ENCODE measurements at places on chromosomes 12 and 14.

- no peak for DNase-seq
Measured at GRCh38 chr12:119448611-119449131, 114.1 kb downstream of the CCDC60 start.

DNA sequence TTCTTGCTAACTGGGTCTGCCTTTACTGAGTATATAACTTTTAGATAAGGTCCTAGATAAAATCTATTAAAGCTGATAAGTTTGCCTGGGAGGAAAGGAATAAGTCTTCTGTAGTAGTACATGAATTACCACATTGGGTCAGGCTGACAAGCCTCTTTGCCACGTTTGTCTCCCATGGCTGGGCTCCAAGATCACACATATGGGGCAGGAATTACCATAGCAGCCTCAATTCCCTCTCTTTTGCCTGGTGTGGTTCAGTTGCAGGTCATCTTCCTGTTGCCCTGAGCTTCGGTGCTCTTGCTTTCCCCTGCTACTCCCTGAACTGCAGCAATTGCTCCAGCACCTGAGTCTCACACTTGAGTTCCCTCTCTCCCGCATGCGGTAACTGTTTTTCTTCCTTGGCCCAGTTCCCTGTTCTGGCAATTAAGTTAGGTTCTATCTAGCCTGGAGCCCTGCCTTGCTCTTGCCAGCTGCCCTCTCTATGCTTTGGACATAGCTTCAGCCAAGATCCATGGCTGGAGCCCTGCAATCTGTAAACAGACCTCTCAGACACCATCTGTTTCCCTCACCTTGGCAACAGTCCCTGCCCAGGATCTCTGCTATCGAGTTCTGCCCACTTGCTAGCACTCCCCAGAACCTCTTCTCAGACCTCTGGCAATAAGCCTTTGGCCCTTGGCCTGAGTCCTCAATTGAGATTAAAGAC is 5.8 kb upstream of the GLT8D2 start:
- no peak for DNase-seq

DNA sequence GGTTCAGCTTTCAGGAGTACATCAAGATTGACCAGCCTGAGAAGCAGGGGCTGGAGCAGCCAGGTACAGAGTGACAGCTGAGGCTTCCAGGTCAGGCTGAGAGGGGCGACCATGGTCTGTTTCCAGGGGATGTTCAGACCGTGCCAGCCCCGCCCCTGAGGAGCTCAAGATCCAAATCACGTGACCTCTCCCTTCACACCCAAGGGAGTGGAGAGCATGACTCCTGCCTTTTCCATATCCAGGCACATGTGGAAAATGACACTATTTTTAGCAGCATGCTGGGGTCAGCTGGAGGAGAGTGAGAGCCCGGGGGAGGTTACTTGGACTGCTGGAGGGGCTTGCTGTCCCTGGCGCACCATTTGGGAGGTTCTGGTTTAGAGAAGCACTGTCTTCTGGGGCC is 92.7 kb downstream of the B4GALNT3 start:
- no peak for DNase-seq

DNA sequence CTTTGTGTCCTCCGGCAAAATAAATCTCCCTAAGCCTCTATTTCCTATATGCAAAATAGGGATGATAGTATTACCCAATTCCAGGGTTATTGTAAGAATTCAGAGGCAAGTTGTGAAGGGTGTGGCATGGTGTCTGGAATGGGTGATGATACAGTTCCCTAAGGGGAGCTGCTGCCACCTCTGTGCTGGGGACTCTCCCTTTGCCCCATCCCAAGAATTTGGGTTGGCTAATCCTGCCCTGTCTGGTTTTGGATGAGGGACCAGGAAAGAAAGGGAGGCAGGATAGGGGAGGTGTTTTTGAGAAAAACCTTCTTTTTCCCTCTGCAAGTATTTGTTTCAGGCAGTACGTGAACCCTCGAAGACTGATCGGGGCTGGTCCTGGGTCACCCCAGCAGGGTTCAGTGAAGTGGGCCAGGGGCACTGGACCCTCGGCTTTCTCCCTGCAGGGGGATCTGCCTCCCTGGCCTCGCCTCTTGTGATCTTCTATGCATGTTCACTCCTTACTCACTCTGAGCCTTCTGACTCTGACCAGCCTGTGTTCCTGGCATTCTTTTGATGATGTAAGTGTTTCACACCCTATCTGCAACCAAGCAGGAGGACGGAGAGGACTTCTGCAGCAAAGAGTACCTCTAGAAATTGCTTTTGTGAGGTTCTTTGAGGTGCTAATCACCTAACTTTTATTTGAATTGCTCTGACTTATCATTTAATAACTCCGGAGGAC is 60.8 kb downstream of the RASSF3 start:
- DNase-seq, result no peak

- DNase-seq, result no peak
Measured at GRCh38 chr12:53803194-53803593, 51.4 kb upstream of the CISTR start.

- no peak for DNase-seq
Measured at GRCh38 chr12:3150931-3151835, 74.0 kb downstream of the TSPAN9 start.

DNA sequence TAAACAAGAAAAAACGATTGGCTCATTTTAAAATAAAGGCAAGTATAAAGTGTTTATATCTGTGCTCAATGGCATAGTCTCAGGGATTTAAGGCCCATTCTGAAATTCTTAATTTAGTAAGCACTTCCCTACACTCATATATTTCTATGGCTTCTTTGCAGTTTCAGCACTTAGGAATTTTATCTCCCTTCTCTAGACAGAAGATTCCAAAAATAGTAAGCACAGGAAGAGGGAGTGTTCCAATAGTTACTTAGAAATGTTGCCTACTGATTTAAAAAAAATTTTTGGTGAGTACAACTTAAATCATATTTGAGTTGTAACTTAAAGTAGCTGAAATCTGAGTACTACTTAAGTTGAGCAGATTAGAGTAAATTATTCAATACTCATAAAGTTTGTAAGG is 19.8 kb downstream of the INSM2 start:
- no peak for DNase-seq

- no peak for DNase-seq
Measured at GRCh38 chr14:66045572-66046021, 440.6 kb upstream of the CCDC196 start.

GRCh38 chr12:123395236-123395635 is 11.3 kb downstream of the KMT5A start:
- no peak for DNase-seq

DNA sequence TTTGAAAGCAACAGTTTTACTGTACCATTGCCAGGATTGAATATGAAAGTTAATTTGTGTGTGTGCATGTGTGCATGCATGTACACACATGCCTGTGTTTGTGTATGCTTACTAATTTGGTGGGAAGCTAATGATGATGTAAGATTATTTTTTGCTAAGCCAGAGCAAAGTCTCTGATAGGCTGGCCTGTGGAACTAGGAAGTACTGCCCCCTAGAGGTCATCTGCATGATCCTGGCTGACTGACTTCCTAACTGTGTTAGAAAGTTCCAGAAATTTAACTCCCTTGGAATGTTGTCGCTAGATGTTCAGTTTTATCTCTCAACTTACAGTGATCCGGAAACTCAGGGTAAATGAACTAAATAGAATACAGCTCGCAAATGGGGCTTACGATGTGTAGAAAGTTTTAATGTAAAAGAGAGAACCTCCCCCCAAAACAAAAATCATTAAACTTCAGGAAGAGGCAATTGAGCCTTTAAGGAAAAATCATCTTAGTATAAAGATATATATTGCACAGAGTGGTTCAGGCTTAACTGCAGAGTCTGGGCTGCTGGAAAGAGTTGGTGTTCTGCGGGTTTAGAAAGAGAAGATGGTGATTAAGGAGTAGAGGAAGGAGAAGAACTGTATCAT is 34.3 kb upstream of the SLC38A1 start:
- peak; percentile 50 for DNase-seq

DNA sequence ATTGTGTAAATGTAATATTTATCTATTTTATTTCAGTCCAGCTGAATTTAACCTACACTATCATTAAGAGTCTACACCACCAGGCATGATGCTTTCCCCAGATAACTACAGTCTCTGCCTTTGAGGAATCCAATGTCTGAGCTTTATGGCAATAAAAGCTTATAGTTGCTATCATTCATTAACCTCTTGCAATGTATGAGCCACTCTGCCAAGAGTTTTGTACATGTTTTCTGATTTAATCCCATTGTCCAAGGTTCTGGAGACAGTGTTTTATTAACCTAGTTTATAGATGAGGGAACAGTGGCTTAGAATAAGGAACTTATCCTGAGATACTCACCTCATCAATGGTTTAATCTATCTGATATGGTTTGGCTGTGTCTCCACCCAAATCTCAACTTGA is 17.1 kb upstream of the KITLG start:
- no peak for DNase-seq

- no peak for DNase-seq
Measured at GRCh38 chr12:92603741-92604432, 98.9 kb upstream of the PLEKHG7 start.

GRCh38 chr14:73710737-73711136 is 3.4 kb downstream of the PNMA1 start:
- DNase-seq, result no peak

GRCh38 chr14:50846226-50846880 is 15.4 kb upstream of the NIN start:
- DNase-seq, result no peak

GRCh38 chr12:24561882-24562770 is 386.8 kb downstream of the BCAT1 start:
- peak; percentile 8 for DNase-seq

GRCh38 chr12:58288190-58288589 is 346.8 kb downstream of the ATP23 start:
- DNase-seq, result no peak

GRCh38 chr12:51626115-51626514 is 35.1 kb downstream of the SCN8A start:
- DNase-seq, result no peak

DNA sequence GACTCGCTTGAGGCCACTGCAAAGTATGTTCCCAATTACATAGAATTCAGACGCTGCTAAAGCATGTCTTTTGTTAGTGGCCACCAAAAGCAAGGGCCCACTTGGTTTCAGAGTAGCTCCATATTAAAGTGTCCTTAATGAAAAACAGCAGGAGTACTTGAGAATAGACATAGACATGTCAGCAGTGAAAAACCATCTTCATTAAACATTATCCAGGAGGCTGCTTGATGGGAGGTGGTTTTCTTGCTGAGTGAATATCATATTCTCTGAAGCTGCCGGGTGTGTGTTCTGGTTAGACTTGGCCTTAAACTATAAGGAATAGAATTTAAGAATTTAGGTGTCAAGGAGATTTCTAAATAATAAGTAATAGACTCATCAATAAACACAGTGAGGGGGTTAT is 79.5 kb upstream of the CCDC198 start:
- no peak for DNase-seq

DNA sequence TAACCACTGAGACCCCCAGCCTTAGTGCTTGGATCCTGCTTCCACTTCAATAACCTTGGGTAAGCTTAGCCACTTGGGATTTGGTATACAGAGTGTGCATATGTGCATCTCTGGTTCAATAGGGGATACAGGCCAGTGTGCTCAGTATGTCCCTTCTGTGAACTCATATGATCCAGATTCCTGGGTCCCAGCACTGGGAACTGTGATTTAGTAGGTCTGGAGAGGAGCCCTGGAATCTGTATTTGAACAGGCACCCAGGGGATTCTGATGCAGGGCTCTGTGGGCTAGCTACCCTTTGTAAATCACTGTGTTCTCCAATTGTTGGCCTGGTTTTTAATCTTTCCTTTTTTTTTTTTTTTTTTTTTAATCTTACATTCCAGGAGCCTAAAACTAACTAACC is 9.8 kb upstream of the RNU6-8 start:
- DNase-seq, result no peak

GRCh38 chr12:93684716-93685115 is 7.5 kb downstream of the CRADD start:
- no peak for DNase-seq

DNA sequence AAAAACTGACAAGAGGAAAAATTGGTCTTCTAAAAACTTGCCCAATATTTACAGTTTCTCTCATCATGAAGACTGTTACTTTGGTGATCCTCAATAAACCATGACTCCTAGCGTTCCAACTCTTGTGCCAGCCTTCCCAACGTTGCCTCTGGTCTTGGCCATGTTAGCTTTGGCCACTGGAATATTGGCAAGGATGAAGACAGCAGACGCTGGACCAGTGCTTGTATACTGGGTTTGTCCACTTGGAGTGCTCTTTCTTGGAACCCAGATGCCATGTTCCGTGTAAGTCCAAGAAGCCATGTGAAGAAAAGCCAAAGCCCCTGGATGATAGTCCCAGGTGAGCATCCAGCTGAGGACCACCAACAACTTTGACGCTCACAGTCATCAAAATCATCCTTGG is 379.6 kb downstream of the NUAK1 start:
- DNase-seq, result no peak

GRCh38 chr12:43057566-43057965 is 468.0 kb upstream of the PRICKLE1 start:
- no peak for DNase-seq

- DNase-seq, result peak; percentile 34
Measured at GRCh38 chr12:1993871-1994371, 10.3 kb downstream of the DCP1B start.

DNA sequence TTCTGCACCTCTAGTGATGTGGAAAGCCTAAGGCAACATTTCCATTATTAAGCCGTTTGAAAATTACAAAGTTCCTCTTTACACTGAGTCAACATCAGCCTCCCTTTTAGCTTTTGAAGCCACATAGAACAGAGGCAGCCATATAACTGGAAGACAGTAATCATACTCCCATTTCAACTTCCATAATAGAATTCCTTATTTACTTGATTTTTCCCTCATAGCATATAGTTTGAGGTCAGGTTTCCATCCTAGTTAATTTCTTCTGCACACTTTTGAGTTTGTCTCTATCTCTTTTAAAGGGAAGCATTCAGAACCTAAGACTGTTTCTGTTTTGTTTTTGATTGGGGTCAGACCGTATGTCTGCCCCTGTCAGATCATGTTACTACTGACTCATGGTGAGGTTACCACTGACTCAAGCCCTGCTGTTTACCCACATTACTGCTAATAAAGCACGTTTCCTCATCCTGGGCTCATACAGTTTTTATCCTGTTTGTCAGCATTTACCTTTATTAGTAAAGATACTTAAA is 161.0 kb downstream of the SLC38A4 start:
- no peak for DNase-seq

GRCh38 chr14:99773521-99774497 is 19.4 kb upstream of the EML1 start:
- no peak for DNase-seq

GRCh38 chr12:49897276-49897675 is 6.4 kb downstream of the FAIM2 start:
- DNase-seq, result no peak

DNA sequence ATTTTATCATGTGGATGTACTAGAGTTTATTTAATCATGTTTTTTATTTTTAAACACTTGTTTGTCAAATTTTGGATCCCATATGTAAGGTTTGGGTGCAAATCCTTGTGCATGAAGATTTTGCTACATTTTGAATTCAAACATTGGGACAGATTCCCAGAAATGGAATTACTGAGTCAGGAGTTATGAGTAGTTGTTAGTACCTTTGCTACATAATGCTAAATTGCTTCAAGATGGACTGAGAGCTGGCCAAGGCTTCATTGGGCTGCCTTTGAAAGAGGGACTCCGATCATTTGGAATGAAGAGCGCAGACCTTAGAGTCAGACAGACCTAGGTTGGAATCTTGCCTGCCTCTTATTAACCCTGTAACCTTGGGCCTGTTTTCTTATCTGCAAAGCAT is 154.9 kb upstream of the PWP1 start:
- DNase-seq, result no peak

GRCh38 chr14:102927878-102928411 is 5.5 kb downstream of the AMN start:
- DNase-seq, result peak; percentile 13

GRCh38 chr14:64387232-64387781 is 846 bp upstream of the MTHFD1 start:
- no peak for DNase-seq

Data from effector memory CD8-positive, alpha-beta T cell (primary cell).